Small intestine (tissue), 16 donors: ENCODE measurements at places on chromosomes 16 and 17.
A peak's percentile ranks its signal among the peaks of the same experiment; 100 is the strongest.

DNA sequence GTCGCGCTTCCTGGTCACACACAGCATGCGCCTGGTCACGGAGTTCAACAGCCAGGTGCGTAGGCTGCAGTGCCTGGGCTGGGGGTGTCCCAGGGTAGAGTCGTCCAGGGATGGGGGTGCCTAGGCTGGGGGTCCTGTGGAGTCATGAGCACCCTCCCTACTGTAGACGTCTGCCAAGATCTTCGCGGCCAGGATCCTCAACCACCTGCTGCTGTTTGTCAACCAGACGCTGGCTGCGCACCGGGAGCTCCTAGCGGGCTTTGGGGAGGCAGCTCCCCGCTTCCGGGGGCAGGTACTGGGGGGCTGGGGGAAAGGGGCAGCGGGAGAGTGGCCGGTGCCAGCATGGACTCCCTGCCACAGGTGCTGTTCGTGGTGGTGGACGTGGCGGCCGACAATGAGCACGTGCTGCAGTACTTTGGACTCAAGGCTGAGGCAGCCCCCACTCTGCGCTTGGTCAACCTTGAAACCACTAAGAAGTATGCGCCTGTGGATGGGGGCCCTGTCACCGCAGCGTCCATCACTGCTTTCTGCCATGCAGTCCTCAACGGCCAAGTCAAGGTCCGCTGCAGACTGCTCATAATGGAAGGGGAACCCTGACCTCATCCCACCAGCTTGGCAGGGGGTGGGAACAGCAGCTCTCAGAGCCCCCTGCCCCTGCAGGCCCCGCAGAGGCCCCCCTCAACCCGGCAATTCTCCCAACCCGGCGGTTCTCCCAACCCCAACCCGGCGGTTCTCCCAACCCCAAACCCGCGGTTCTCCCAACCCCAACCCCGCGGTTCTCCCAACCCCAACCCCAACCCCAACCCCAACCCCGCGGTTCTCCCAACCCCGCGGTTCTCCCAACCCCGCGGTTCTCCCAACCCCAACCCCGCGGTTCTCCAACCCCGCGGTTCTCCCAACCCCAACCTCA, 2.4 kb downstream of the PDIA2 start:
- no peak for DNase-seq

GRCh38 chr16:21026846-21027245, 123.8 kb downstream of the DNAH3 start:
- DNase-seq: no peak

- no peak for DNase-seq
Observed at GRCh38 chr16:48555597-48556242, 54.3 kb downstream of the N4BP1 start.

DNA sequence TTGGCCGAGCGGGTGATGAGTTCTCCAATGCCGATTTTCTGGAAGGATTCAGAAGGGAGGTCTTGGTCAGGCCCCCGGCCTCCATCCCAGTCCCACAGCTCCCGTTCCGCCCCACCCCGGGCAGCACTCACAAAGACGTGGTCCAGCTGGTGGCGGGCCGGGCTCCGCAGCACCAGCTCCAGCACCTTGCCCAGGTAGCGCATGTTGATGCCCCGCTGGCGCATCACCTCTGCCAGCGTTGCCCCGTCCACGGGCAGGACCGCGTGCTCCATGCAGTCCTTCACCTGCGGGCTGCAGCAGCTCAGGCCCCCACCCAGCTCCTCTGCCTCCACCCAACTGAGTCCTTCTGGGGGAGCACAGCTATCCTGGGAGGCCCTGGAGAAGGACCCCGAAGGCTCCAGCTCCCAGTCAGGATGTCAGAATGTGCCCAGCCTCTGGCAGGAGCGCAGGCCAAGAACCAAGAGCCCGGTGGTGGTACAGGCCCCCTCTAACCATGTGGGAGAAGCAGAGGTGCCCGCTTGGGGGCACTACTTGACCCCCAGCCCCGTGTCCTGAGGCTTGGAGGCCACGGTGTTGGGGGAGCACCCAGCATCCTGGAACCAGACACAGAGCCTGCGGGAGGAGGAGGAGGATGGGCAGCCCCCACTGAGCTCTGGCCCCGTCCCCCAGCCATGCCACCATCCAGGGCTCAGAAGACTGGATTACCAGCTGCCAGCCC, 16.2 kb downstream of the CLUH start:
- no peak for DNase-seq

DNA sequence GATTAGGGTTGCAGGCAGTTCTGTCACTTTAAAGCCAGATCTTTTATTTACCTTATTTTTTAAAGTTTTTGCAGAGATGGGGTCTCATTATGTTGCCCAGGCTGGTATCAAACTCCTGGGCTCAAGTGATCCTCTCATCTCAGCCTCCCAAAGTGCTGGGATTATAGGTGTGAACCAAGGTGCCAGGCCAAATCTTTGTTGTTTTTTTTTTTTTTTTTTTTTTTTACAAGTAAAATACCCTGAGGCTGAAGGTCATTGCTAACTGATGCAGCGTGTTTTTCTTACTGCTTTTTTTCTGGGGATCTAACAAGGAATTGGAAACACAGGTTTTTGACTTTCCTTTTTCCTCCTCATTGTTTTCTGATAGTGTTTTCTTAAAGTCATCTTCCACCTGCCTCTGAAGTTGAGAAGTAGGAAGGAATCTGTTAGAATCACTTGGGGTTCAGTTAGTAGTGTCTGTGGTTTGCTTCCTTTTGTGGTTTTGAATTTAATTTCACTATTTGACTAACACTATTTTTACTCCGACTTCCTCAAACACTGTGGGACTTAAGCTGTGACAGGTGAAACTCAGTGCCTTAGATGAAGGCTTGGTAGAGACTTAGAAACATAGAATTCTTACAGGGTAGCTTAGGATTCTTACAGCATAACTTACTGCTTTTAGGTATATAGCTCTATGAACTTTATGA, 22.2 kb downstream of the CLTC start:
- DNase-seq: peak; percentile 36

GRCh38 chr17:69757688-69758430, 317.2 kb upstream of the KCNJ16 start:
- no peak for DNase-seq

- peak; percentile 15 for DNase-seq
Observed at GRCh38 chr16:51119556-51119955, 31.5 kb downstream of the SALL1 start.
